ENCODE measurements at places on chromosomes 7 and 10.

GRCh38 chr10:132109341-132110110 lies 43.8 kb downstream of the JAKMIP3 start:
- no peak for DNase-seq

DNA sequence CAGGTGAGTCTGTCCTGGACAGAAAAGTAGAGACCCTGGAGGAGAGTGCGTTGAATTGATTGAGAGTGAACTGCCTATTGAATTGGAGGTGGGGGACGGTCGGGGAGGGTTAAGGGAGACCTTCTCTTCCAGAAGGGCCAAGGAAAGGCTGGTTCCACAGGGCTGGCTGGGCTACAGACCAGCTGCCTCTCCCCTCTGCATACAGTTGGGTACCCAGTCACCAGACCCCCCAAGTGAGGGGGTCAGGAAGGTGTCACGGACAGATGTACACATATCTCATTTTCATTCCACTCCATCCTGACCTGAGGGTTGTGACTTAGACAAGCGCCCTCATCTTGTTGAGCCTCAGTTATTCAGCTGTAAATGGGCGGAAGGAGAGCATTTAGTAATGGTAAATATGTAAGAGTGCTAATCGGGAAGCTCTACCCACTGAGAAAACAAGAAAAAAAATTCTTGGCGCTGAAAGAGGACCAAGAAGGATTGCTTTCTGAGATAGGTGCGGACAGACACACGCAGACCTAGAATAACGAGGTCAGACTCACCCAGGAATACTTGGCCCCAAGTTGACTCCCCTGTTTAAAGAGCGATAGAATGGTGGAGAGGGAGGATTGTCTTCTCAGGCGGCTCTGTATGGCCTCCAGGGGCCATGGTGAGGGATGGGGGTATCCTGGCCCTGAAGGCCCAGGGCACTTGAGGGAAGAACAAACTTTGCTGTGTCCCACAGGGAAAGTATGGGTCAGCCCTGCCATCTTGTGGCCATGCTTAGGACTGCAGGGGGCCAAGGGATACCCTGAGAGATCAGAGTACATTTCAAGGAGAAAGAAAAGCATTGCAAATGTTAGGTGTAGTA lies 7.2 kb upstream of the MBL2 start:
- no peak for DNase-seq

DNA sequence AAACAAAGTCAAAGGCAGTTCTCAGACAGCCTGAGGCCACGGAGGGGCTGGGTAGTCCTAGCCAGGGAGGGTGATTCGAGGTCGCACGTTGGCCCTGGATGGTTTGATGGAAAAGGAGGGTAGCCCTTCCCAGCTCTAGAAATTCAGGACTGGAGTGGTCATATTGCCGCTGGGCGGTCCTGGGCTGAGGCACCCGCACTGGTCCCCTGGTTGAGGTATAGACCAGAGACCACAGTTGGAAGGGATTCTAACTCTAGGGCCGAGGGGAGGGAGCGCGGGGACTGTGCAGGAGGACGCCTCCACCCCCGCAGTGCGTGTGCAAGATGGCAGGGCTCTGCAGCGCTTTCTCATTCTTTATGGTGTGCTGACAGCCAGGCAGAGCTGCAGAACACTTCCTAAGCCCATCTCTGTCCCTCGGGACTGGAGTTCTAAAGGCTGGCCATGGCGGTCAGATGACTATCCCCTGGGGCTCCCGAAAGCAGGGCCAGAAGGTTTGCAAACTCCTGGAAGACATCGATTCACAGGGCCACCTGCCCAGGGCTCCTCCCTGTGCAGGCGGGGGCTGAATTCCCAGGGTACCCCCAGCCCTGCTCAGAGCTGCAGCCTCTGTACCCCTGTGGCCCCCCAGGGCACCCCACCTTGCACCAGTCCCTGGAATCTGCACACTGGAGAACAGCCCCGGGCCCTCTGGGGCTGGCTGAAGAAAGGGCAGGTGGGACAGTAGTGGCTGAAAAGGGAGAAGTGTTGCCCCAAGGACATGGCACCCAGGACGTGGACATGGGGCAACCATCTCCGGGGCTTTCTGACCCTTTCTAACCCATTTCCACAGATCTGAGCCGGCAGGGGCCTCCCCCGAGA lies 51.0 kb upstream of the ELN start:
- no peak for DNase-seq

DNA sequence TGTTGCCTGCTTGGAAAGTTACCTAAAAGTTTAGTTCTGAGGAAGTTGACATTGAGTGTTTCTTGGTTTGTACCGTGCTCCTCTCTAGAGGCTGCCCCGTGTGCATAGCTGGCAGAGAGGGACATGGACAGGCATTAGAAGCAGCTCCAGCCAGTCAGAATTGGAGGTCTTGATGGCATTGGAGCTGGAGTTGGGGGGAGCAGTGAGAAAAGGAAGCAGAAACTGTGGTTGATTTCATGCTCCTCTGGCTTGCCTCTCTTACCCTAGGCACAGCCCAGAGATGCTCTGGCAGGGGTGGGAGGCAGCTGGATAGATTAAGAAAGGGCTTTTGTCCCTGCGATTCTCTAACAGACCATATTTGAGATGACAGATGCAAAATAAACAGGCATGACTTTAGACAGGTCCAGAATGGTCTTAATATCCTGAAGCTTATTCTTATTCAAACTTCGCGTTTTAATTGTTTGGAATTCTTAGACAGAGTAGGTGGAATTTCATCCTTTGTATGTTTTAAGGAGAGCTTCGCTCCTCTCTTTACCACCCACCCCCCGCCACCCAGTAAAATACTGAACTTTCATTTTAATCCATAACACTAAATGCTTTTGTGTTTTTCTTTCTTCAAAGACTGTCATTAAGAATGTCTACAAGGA lies 73.5 kb upstream of the GLCCI1 start:
- DNase-seq: no peak

DNA sequence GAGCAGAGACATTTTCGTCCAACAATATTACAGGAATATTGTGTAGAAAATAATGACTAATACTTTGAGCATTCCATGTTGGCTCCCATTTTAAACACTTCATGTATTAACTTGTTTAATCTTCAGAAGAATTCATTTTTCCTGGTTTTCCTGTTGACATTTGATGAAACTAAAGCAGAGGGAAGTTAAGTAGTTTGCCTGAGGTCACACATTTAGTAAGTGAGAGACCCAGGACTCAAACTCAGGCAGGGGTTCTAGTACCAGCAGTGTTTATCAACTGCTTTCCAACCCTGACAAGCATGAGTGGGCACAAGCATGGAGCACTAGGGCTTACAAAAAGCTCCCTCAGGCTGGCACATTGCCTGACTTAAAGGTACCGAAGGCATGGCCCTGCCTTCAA lies 719.1 kb downstream of the AUTS2 start:
- no peak for DNase-seq

GRCh38 chr10:61821153-61821552 lies 80.3 kb upstream of the ARID5B start:
- no peak for DNase-seq

- no peak for DNase-seq
Measured at GRCh38 chr10:104303594-104304355, 34.5 kb downstream of the ITPRIP start.

- DNase-seq: no peak
Measured at GRCh38 chr7:132518102-132518838, 58.0 kb downstream of the PLXNA4 start.

DNA sequence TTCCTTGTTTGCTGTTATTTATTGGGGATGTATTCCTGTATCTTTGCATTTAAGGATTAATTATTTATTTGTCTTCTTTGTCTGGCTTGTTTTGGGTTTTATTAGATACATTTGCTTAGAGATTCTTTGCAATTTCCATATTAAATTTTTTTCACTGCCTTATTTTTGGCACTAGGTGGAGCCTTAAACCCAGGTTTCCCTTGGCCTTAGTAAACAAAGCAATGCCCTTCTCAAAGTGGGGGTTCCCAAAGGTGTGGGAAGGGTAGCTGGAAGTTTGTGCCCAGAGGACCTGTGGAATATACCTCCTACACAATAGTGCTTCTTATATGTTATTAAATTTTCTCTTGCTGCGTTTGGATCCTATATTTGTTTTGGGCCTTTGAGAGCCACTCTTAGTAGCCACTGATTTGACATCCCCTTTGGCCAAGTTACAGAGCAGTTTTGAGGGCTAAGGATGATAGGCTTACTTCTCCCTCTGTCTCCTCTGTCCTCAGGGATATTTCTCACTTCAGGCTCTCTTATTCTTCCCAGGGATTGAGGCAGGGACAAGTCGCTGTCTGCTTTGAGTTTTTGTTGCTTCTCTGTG lies 162.3 kb downstream of the ITGB1 start:
- DNase-seq: no peak

GRCh38 chr7:114988026-114988425 lies 66.1 kb downstream of the MDFIC start:
- no peak for DNase-seq

GRCh38 chr10:51564896-51565510 lies 134.4 kb downstream of the CSTF2T start:
- DNase-seq: no peak

- no peak for DNase-seq
Measured at GRCh38 chr10:69335063-69335587, 56.8 kb downstream of the HK1 start.

- DNase-seq: no peak
Measured at GRCh38 chr7:121739465-121739864, 133.5 kb upstream of the PTPRZ1 start.

DNA sequence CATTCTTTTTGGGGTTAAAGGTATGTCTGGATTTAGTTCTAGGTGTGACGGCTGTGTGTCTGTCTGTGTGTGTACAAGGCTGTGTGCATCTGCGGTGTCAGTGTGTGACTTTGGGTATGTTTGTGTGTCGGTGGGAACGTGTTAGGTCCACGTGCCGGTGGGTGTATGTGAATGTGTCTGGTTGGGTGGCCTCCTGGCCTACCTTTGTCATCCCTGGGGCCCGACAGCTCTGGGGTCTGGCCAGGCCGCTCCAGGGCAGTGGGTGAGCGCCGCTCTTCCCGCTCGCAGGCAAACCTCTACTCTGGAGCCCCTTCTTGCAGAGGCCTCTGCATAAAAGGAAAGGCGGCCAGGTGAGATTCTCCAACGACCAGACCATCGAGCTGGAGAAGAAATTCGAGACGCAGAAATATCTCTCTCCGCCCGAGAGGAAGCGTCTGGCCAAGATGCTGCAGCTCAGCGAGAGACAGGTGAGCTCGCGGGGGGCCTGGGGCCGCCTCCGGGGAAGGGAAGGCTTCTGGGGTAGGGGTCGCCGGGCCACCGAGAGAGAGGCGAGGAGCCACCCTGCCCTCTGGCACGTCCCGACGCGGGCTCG lies 2.4 kb downstream of the HHEX start:
- DNase-seq: no peak

DNA sequence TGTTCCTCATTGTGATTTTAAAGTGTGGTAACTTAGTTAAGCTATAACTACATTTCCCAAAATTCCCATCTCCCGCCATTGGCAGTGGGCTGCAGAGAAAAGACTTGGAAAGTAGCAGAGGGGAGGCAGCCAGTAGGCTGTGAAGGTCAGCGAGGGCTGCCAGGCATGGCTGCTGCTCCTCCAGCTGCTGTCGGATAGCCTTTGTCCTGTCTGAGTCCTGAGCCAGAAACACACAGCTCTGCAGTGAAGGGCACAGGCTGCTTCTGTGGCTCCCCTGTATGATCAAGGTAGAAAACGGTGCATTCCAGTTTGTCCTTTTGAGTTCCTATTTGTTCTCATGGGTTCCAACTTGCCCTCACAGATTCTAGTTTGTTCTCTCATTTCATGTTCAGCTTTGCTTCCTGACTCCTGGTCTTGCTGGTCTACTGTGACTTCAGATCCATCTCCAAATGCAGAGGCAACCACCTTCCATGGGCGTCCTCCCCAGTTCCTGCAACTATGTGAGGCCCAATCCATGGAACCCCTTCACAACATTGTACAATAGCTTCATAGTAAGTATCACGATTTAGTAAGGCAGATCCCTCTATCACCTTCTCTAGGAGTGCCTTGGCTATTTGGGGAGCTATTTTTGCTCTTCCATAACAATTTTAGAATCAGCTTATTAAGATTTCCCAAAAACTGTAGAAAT lies 31.7 kb downstream of the SYPL1 start:
- no peak for DNase-seq

DNA sequence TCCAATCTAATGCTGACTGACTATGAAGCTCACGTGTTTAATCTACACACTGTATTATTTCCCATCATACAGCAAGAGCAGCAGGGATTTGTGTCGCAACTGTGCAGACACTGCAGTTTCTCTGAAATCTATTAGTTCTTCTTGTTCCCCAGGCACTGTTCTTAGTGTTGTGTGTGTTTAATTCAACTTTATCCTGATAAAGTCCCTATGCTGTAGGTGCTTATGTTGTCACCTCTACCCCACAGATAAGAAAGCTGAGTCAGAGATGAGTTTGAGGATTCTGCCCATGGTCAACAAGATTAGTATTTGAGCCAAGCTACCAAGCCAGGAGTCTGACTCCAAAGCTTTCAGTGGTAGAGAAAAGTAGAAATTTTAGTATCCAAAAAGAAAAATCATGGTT lies 22.5 kb upstream of the EPHB6 start:
- no peak for DNase-seq

- no peak for DNase-seq
Measured at GRCh38 chr10:6141296-6142151, 52.7 kb downstream of the RBM17 start.

DNA sequence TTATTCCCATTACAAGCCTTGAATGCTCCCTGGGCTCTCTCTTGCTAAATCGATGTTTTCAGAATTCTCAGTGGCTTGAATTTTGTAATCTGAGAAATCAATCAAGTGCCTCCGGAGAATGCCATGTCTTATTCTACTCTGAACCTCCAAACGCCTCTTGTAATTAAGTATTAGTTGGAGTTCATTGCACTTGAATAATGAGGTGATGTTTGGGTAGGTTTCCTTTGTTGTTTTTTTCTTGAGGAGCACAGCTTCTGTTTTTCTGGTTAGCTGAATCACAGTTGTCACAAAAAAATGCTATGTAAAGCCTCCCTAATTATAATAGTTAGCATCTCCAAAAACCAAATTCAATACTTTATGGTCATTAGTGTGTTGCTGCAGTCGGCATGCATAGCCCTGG lies 100.3 kb downstream of the PLPP4 start:
- DNase-seq: no peak

- DNase-seq: no peak
Measured at GRCh38 chr10:110691139-110691538, 47.0 kb downstream of the RBM20 start.

DNA sequence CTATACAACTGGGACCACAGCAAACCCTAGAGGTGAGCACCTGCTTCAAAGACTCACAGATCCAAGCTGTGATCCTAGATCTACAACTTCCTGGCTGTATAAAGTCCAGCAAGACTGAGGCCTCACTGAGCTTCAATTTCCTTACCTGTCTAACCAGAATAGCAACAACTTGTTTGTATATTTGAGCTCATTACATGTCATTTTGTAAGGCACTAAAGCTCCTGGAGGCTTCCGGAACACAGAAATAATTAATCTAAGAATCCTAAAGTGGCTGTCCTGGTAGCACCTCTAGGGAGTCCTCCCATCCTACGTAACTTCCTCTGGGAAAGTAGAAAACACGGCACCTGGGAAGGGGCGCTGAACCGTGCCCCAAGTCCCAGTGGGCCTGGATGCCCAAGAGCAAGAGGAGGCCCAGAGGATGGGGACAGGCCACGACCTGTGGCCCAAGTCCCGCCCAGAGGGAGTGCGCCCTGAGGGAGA lies 39.4 kb downstream of the HK1 start:
- DNase-seq: no peak

GRCh38 chr10:127318396-127318795 lies 122.0 kb upstream of the INSYN2A start:
- no peak for DNase-seq
